CD4-positive, CD25-positive, alpha-beta regulatory T cell (primary cell): ENCODE measurements at places on chromosomes 6 and 20. TPM values are rescaled to one million over a fixed set of nuclear protein-coding genes. Genes with fewer than 3 reads are reported as not detected.

DNA sequence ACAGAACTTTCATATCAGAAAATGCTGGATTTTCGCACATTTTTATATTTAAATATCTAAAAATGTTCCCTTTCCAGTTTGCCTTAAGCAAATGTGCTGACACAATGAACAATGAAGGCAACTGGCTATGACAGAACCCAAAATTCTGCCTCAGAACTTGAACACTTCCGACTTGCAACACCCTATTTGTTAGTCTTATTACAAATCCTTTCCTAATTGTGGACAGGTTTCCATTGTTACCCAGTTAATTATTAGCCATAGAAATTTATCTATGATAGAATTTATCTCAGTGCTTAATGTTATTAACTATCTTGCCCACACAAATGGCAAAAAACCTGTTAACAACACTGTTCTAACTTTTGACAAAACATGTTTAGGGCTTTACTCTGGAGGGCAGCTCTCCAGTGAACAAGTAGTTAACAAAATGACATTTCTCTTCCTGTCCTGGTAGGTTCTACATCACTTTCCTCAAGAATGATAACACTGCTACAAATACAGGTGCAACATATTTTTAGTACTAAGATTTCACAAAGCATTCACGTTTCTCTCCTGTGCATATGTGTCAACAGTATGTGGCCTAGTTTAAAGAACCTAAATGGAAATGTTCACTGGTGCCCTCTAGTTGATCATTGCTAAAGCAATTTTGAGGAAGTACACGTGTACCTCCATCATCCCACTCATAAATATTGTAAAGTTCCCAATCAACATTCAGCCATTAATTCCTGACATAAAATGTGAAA is 58.4 kb downstream of the HIVEP2 start:
- peak; percentile 76 for DNase-seq

GRCh38 chr6:106534564-106534982 is 94.7 kb downstream of the RTN4IP1 start:
- peak; percentile 89 for DNase-seq

- no peak for DNase-seq
These were observed 10.4 kb downstream of the PMEPA1 start for GRCh38 chr20:57699395-57699794.

- peak; percentile 74 for DNase-seq
These were observed 5.1 kb downstream of the PRND start for GRCh38 chr20:4726710-4727397.

DNA sequence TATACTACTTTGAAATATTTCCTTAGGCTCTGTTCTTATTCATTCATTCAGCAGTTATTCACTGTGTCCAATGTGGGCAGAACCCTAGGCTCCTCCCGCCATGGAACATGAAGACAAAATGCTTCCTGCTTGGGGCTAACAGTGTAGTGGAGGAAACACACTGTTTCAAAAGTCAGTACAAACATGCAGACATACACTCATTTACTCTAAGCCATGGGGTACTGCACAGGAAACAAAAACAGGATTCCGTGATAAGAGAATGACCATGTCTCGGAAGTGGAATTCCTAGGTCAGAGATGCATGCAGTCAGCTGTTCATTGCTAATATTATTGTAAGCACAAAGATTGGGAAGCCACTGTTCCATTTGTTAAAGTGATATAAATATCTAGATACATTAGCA is 18.4 kb upstream of the FAM209A start:
- no peak for DNase-seq

GRCh38 chr20:58150772-58151171 is 77.7 kb downstream of the ANKRD60 start:
- DNase-seq, result no peak

- DNase-seq, result no peak
These were observed 34.9 kb downstream of the UBE2V1 start for GRCh38 chr20:50077818-50078601.

DNA sequence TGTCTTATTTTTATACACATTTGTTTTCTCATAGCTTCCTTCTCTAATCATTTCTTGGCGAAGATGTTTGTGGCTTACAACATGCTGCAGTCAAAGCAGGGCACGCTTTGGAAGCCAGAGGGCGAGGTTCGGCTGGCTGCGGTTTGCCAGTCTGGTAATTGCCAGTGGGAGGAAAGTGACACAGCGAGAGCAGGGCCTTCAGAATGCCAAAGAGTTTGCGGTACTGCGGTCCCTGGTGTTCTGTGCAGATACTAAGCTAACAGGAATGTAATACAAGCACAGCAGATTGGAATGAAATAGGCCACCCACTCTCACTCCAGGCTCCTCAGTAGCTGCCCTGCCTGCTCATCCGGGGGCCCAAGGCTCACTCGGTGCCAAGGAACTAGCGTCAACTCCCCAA is 58.7 kb upstream of the TGM3 start:
- DNase-seq, result no peak

DNA sequence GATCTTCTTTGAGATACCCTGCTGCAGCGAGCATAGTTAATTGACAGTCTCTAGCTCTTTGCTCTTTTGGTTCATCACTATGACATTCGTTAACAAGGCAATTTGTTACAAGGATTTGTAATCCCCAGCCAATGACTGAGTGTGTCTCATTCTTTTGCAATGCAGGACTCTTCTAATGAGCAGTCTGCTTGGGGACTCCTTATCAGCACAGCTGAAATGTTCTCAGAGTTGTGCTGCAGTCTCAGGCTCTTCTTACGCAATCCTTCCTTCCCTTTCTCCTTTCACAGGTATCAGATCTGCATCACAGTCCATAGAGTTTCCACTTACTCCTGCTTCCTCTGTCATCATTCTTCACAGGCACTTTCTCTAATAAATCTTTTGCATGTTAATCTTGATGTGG is 161.2 kb upstream of the OGFRL1 start:
- no peak for DNase-seq

GRCh38 chr6:138514860-138515540 is 15.7 kb upstream of the NHSL1 start:
- DNase-seq, result peak; percentile 79

- DNase-seq, result no peak
These were observed 57.3 kb upstream of the CNKSR3 start for GRCh38 chr6:154567695-154568220.

DNA sequence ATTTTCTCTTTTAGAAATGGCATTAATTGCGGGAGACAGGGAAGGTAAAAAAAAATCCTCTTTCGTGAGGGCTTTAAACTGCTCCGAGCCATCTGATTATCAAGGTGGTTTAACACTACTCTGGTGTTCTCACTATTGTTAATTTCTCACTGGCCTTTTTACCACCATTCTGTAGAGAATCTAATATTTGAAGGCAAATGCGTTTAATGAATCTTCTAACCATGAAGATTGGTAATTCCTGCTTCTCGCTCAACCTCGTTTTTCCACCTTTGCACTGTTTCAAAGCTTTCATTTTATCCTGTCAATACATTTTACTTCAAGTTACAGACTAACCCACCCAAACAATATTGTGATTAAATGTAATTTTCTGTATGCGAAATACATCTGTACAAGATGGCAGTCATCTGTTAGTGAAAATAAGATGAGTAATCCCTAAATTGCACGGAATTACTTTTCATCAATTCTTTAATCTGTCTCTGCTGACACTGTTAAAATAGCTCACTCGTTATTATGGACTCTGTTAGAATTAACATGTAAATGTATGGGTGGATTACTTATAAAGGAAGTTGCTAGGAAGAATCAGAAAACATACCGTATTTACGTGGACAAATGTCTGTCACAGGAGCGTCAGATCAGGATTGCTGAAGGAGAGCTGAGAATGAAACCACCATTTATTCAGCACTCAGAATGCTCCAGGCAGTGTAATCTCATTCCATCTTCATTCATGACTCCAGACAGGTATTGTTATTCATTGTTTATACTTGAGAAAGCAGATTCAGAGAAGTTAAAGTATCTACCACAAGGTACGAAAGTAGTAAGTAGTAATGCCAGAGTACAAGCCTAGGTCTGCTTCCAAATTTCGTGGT is 1.1 kb upstream of the LCA5 start:
- DNase-seq, result no peak

GRCh38 chr6:94588301-94588700 is 989.0 kb upstream of the MANEA start:
- no peak for DNase-seq

DNA sequence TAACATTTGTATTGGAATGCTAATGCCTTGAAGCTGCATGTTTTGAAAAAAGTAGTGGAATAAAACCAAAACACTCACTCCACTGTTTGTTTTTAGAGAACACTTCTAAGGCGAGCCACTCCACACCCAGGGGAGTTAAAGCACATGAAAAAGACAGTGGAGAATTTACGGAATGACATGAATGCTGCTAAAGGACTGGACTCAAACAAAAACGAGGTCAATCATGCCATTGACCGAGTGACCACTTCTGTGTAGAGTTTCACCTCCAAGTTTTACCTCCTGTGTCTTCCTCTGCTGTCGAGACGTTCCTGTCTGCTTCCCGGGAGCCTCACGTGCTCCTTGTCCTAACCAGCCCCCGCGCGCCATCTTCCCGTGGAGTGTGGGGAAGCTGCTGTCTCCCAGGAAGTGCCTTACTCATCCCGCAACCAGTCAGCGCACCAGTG is 127.8 kb downstream of the LRRC1 start:
- no peak for DNase-seq

GRCh38 chr20:61295249-61295648 is 43.2 kb downstream of the CDH4 start:
- DNase-seq, result no peak

GRCh38 chr20:46740214-46740609 is 30.8 kb downstream of the SLC2A10 start:
- DNase-seq, result no peak

DNA sequence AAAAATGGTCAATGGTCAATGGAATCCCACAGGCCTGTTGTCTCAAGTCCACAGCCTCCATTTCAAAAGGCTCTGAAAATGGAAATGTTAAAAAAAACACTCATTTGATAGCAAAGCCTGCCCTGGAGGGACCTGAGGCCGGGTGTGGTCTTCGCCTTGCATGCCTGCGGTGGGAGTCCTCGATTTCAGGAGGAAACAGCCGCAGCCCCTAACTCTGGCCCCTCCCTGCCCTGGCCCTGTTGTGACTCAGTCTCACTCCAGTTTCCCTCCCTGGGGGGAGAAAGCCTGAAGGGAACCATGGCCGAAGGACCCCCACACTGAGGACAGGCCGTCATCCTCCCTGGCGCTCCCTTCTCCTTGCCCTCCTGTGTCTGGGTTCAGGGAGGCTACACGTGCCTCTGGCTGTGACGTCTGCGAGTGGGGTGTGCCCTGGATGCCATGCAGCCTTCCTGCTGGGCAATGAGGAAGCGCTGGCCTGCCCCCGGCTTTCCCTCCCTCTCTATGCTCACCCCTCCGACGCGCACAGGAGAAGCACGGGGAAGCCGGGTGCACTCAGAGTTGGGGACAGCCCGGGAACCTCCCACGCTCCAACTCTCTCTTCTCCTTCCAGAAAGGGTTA is 9.2 kb downstream of the BHLHE23 start:
- DNase-seq, result no peak

GRCh38 chr20:58992911-58993310 is 11.9 kb downstream of the NELFCD start:
- no peak for DNase-seq

DNA sequence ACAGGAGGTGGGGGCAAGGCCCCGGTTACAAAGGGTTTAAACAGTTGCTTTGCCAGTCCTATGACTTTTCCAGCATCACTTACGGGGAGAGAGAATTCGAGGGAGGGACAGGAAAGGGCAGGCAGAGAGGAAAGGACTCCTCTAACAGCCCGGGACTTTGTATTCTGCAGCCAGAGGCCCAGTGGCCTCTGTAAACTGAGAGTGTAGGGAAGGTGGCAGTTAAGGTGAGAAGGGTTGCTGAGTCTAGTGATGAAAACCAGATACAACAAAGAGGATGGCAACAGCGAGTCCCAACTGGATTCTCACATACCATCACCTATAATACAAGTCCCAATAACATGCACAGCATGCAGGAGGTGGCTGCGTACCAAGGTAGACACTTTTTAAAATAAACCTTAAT is 13.5 kb downstream of the PLAGL2 start:
- DNase-seq, result no peak

GRCh38 chr6:2203264-2203663 is 42.1 kb downstream of the GMDS start:
- DNase-seq, result no peak

DNA sequence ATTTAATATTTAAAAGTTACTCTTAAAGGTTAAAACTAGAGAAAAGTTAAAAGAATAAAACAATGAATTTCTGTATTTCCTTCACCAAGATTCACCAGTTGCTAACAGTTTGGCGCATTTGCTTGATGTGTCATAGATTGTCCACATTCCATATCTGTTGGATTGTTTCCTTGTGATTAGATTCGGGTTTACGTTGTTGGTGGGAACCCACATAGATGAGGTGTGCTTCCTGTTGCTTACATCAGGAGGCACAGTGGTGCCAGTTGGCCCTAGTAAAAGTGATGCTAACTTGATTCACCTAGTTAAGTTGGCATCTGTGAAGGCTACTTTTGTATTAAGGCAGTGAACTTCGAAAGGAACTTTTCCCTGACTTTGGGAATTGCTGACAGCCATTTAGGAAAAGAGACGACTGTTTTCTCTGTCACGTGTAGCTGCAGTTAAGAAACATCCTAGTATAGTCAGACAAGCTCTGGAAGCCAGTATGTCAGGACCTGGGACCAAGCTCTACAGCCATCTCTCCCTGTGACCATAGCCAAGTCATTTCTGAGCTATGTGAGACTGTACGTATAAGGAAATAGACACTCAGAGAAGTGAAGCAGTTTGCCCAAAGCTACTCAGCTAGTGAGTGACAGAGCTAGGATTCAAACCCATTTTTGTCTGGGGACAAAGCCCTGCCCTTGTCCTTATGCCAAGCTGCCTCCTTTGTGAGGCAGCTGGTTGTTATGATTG is 49.0 kb downstream of the PPARD start:
- DNase-seq, result no peak

- DNase-seq, result no peak
These were observed 188.7 kb downstream of the ZMYND8 start for GRCh38 chr20:47167846-47168245.

- no peak for DNase-seq
These were observed 7.8 kb downstream of the DLGAP4 start for GRCh38 chr20:36313926-36314325.

GRCh38 chr6:71181565-71181964 is 107.0 kb upstream of the OGFRL1 start:
- no peak for DNase-seq

- DNase-seq, result no peak
These were observed 36.4 kb downstream of the RPP40 start for GRCh38 chr6:4967301-4968030.

- DNase-seq, result no peak
These were observed 9.0 kb upstream of the SLA2 start for GRCh38 chr20:36655004-36655403.

The ULBP1 gene
- polyA plus RNA-seq, result not detected

The PACSIN1 gene
- polyA plus RNA-seq, result 0.81 TPM

The KCNK15 gene
- polyA plus RNA-seq, result not detected

The SLC17A3 gene
- not detected for polyA plus RNA-seq

The HLA-DRB5 gene
- polyA plus RNA-seq, result 3.2 TPM

The PSORS1C1 gene
- not detected for polyA plus RNA-seq

The TRIM31 gene
- 0.13 TPM for polyA plus RNA-seq

The ASCC3 gene
- polyA plus RNA-seq, result 30.0 TPM
